ENCODE measurements at places on chromosomes 7 and 10.

- DNase-seq = no peak
Observed at GRCh38 chr10:96494694-96495093, 19.0 kb downstream of the TLL2 start.

DNA sequence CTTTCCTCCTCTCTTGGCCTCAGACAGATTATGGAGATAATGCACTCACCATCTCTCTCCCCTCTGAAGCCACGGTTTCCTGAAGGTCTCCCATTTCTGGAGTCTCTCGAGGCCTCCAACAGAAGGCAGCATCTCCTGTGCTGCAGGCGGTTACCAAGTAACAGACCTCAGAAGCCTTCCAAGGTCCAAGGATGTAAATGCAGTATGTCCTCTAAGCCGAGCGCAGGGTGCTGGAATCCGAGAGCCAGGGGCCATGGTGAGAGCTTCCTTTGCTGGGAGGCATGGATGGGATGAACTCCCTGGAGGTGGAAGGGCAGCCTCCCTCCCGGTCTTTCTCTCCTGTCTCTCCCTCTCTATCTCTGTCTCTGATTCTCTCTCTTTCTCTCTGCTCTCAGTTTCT is 79.8 kb downstream of the ADARB2 start:
- peak; percentile 34 for DNase-seq

DNA sequence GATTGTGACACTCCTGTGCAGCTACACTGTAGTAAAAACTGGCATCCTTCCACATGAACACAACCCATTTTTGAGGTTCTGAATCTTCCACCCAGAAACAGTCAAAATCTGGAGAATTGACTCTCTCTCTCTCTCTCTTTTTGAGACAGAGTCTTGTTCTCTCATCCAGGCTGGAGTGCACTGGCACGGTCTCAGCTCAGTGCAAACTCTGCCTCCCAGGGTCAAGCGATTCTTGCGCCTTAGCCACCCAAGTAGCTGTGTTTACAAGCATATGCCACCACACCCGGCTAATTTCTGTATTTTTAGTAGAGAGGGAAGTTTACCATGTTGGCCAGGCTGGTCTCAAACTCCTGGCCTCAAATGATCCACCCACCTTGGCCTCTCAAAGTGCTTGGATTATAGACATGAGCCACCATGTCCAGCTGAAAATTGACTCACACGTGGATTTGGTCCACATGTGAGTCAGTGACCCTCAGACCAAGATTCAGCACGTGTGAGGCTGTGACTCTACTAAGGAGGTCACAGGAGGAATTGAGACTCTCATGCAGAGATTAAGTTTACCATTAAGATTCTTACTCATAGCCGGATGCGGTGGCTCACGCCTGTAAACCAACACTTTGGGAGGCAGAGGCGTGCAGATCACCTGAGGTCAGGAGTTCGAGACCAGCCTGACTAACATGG is 12.1 kb upstream of the ZNF107 start:
- no peak for DNase-seq

DNA sequence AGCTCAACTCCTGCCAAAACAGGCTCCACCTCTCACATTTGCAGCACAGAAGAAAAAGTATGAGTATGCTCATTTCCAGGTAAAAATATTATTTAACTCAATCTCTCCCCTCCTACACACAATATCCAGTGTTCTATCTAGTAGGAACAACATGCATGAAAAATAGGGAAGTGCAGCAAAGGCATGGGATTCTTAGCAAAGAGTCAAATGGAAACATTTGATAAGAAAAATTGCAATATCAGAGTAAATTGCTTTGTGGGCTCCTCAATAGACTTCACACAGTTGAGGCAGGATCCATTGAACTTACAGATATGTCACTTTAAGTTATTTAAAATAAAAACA is 150.9 kb downstream of the ANK3 start:
- peak; percentile 6 for DNase-seq

DNA sequence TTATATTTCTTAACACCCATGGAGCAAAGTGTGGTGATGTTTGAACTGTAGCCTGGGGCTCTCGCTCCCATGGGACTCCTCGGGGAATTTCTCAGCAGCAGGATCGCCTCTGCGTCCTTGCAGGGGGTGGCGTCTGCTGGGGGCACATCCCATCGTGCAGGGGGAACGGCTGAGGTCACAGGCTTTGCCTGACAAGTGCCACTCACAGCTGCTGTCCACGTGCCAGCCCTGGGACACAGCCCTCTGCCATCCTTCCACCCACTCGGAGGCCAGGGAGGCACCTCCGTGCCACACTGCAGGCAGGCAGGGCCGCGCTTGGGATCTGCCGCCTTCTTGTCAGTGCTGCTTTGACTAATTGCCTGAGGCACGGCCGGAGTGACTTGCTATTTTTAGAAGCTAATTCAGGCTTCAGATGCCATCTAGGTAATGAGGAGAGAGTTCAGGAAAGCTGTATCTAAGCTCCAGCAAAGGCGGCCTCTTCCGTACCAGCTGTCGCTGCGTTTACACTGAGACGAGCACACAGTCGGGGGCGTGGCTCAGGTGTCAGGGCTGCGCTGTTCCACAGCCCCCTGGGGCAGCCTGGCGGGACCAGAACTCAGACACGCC is 45.7 kb downstream of the PITRM1 start:
- DNase-seq = peak; percentile 73

DNA sequence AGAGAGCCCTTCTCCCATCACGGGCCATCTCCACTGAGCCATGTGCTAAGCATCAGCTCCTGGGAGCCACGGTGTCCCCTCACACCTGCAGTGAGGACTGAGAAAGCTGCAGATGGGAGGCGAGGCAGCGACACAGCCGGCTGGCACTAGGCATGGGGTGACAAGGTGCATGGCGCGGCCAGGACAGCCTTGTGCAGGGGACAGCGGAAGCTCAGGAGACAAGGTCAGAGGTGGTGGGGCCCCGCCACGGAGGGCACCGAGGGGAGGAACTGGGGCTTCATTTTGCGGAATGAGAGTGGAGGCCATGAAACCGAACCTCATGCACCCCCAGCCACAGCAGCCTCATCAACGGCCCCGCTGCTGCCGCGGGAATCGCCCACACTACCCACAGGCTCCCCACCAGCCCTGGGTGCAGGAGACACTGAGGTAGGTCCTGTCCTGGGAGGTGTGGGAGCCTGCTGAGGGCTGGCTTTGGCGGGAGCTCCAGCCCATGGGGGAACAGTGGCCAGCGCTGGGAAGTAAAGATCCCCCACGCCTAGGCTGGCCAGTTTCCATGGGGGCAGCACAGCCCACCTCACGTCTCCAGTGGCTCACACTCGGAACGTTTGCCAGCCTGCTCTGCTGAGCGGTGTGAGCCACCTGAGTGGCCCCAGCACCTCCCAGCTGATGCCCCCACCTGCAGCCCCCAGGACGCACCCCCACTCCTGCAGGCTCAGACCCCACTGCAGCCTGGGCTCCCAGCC is 71.2 kb upstream of the INSIG1 start:
- peak; percentile 34 for DNase-seq
